ENCODE measurements at places on chromosomes 12 and 14.

- DNase-seq: no peak
Measured at GRCh38 chr14:75757644-75758402, 96.8 kb downstream of the TTLL5 start.

DNA sequence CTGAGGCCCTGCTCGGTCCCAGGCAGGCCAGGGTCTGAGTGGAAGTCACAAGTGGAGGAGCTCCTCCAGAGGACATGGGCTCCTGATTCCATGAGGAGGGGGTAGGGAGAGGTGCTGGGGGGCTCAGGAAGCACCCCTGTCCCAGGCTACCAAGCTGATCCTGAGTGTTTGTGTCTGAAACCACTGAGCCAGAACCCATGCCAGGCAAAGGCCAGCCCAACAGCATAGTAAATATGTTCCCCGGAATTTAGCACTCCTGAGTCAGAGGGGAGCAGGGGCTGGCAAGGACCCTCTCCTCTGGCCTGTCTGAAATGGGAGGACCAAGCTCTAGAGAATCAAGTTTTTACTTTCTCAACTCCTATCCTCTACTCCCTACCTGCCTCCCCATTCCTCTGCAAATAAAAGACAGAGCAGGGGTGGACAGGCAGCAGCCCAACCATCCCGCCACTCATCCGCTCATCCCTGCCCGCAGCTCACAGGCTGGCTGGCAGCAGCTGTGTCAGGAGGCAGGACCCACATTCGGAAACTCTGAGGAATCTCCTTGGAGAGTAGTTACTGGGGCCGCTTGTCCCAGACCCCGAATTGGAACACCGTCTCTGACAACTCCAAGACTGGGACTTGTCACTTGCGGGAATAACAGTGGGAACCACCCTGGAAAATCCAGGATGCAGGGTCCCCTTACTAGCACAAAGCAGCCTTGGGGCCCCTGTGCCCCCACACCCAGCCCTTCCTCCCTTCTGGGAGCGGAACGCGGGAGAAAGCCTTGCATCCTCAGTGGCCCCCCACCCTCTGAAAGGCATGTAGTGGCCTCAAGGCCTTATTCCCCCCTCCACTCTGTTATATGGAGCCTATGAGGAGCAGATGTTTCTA is 102.5 kb downstream of the ZFP36L1 start:
- no peak for DNase-seq

- no peak for DNase-seq
Measured at GRCh38 chr12:60165781-60166180, 570.0 kb downstream of the SLC16A7 start.

DNA sequence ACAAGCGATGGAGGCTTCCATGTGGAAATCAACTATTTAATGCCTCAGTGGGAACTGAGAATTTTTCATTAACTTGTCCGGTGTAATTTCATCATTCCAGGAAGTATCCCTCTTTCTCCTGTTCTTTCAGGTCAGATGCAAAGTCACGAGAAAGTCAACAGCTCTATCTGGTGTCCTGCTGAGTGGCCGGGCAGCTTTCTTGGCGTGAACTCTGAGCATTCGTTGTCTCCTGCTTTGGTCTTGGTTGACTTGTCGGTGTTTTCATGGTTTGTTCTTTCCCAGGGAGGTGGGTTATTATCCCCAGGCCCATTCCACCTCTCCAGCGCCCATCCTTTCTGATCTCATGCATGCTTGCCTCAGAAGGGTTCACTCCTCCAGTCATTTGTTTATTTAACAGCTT is 149.1 kb downstream of the GLT1D1 start:
- DNase-seq: no peak

- DNase-seq: no peak
Measured at GRCh38 chr12:26286186-26286585, 90.8 kb downstream of the SSPN start.

GRCh38 chr14:90274019-90274418 is 17.7 kb downstream of the PSMC1 start:
- DNase-seq: no peak

DNA sequence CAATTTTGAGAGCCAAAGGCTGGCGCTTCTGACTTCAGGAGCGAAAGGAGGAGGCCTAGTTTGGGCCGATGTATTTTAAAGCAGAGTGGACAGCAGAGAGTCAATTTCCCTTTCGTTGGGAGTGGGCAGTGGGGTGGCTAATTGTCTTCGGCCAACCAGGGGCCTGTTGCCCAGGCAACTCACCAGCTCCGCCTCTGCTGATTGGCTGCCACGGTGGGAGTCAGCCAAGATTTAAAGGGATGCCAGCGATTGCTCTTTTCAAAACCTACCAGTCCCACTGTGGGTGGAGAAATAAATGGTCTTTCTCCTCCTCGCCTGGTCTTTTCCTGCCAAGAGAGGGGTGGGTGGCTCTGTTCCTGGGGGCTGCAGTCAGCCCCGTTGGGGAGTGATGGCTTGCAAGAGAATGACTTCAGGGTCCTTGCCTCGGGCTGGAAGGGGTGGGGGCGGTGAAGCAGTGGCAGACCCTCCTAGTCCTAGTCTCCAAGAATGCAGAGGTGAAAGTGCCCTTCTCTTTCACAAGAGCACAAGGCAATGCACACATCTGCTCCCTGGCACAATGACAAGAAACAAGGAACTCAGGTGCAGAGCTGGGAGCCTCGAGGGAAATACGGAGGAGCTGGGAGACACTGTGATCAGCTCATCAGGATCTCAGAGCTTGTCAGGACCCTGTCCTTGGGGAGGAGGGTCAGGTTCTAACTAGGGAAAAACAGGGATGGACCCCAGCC is 37.7 kb downstream of the RASAL1 start:
- no peak for DNase-seq

DNA sequence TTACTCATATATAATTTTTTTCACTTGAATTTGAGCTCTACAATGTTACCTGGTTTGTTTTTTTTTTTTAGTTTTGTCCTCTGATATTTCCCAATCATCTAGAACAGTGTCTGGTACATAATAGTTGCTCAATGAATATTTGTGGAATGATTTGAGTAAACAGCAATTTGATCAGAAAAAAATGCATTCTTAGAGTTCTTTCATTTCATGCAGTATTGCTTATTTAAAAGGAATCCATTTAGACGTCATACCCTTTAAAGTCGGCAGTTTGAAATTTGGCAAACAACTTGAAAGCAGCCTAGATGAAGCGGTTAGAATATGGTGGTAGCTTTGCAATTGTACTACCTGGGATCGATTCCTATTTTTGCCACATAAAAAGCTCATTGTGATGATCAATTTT is 140.0 kb downstream of the PDE3A start:
- no peak for DNase-seq

DNA sequence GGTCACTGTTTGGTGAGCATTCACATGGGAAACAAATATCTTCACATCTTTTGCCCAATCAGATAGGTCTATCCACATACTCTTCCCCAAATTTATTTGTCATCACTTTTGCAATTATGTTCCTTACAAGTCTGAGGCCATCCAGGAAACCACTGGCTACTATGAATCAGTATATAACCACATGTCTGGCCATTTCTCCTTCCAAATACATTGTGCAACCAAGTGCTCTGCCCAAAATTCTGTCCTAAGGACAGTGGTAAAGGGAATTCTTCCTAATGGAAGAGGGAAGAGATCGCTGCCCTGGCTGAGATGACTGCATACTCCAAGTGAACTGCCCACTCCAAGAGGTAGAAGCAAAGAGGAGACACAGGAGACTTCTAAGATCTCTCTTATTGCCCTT is 148.9 kb upstream of the MAX start:
- no peak for DNase-seq

DNA sequence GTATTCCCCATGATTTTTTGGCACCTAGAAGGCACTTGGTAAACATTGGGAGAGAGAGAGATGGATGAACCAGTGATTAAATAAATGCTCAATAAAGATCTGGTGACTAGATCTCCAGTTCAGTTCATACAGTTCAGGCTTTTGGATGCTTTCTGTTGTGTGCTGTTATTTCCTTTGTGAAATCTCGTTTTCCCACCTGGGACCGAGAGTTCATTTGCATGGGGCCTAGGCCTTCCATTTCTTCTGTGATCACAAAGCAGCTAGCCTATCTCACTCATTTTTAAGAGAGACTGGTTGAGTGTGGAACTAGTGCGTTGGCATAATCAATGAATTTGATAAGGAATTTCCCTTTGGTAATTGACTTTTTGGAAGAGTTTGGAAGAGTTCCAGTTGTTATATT is 104.0 kb downstream of the VRK1 start:
- no peak for DNase-seq

GRCh38 chr12:86698641-86698980 is 442.4 kb upstream of the MGAT4C start:
- DNase-seq: no peak

DNA sequence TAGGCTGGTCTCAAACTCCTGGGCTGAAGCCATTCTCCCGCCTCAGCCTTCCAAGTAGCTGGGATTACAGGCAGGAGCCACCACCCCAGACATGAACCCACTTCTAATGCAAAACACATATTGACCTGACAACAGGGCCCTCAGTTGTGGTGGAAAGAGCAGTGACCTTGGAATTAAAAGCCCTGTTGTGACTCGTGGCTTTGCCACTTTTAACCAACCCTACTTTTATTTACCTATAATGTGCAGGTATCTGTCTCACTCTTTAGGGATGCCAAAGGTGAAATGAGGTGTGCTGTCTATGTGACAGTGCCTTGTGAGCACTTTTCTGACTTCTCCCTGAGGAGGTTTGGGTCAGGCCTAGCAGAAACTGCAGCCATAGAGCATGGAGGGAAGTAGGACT is 132.8 kb upstream of the DNM1L start:
- DNase-seq: no peak

- no peak for DNase-seq
Measured at GRCh38 chr14:79016828-79017505, 846.8 kb downstream of the NRXN3 start.

DNA sequence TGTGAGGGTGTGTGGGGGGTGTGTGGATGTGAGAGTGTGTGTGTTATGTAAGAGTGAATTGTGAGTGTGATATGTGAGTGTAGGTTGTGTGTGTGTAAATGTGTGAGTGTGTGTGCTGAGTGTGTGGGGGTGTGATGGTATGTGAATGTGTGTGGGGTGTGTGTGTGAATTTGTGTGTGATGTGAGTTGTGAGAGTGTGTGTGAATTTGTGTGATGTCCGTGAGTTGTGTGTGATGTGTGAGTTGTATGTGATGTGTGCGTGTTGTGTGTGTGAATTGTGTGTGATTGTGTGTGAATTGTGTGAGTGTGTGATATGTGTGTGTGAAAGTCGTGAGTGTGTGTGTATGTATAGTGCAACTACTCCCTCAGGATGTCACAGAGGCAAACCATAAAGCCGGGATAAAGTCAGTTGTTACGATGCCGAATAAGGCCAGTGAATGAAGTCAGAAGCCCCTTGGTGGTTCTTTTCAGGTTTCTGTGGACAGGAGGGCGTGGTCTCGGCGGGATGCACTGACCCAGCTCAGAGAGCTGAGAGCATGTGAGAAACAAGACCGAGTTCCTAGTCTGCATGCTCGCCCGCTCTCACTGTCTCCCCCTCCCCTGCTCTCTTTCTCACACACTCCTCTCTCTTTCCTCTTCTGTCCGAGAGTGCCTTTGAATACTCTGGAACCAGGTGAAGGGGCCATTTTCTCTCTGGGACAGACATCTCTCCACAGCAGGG is 71.8 kb upstream of the MAX start:
- DNase-seq: no peak

GRCh38 chr12:116528065-116528464 is 31.1 kb upstream of the MAP1LC3B2 start:
- no peak for DNase-seq

- no peak for DNase-seq
Measured at GRCh38 chr12:95545731-95546490, 5.4 kb downstream of the USP44 start.

DNA sequence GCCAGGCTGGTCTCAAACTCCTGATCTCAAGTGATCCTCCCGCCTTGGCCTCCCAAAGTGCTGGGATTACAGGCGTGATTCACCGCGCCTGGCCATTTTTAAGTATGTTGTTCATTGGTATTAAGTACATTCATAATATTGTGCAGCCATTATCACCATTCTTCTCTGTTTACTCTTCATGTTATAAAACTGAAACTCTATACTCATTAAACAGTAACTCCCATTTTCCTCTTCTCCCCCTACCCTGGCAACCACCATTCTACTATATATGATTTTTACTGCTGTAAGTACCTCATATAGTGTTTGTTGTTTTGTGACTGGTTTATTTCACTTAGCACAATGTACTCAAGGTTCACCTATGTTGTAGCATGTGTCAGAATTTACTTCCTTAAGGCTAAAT is 23.1 kb downstream of the METAP2 start:
- no peak for DNase-seq

- DNase-seq: no peak
Measured at GRCh38 chr12:75822416-75822815, 209.2 kb downstream of the PHLDA1 start.

- DNase-seq: no peak
Measured at GRCh38 chr12:13603953-13604352, 377.4 kb downstream of the GRIN2B start.

GRCh38 chr12:105888696-105889095 is 250.1 kb downstream of the NUAK1 start:
- DNase-seq: no peak

- DNase-seq: no peak
Measured at GRCh38 chr12:92199819-92200576, 54.4 kb upstream of the BTG1 start.

DNA sequence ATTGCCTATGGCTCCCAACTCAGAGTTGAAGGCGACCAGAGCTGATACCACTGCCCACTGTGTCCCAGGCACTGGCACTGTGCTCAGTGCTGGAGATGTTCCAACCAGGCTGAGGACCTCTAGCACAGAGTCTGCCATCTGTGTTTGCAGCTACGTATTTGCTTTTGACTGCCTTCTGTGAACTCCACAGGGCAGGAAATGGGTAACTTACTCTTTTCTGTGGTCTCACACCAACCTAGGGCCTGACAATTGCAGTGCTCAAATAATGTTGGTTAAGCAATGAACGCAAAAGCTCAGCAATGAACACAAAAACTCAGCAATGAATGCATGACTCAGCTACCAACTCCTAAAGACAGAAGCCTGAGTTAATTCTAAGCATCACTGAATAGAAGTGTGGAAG is 202.8 kb downstream of the NUAK1 start:
- DNase-seq: no peak

- no peak for DNase-seq
Measured at GRCh38 chr12:124930586-124930985, 16.1 kb upstream of the UBC start.

DNA sequence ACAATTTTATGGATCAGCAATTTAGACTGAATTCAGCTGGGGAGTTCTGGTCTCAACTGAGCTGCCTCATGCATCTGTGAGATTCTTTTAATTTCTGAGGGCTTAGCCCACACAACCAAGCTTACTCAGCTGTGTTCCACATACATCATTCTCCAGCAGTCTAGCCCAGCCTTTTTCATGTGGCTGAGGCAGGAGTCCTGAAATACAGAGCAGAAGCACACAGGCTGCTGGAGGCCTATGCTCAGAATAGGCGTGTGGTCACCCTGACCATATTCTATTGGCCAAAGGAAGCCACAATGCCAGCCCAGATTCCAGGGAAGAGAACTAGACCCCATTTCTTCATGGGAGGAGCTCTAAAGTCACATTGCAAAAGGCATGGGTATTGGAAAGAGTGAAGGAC is 72.3 kb upstream of the DHRS4 start:
- no peak for DNase-seq
